ENCODE measurements at places on chromosomes 13 and 19.
A peak's percentile ranks its signal among the peaks of the same experiment; 100 is the strongest.

DNA sequence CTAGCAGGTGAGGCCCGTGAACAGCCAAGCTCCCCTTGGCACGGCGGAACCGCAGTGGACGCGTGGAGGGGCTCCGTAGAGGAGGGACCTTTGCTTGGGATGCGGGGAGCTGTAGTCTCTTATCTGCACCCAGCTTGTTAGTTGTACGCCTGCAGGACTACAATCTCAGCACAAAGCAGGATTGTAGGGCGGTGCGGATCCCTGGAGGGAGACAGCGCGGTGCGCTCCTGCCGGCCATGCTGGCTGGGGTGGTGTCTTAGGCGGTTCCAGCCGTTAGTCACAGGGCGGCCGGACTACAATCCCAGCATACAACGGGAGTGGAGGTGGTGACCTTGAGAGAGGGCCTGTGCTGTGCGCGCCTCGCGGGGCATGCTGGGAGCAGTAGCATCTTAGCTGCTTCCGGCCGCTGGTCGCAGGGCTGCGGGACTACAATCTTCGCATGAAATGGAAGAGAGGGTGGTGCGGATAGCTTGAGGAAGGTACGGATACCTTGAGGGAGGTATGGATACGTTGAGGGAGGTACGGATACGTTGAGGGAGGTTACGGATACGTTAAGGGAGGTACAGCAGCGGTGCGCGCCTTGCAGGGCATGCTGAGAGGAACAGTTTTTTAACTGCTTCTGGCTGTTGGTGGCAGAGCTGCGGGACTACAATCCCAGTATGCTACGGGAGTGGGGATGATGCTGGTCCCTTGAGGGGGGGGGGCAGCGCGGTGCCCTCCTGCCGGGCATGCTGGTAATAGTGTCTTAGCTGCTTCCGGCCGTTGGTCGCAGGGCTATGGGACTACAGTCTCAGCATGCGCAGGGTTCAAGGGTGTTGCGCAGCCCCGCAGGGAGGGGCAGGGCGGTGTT is 1419.1 kb downstream of the UQCRFS1 start:
- peak; percentile 87 for DNase-seq

DNA sequence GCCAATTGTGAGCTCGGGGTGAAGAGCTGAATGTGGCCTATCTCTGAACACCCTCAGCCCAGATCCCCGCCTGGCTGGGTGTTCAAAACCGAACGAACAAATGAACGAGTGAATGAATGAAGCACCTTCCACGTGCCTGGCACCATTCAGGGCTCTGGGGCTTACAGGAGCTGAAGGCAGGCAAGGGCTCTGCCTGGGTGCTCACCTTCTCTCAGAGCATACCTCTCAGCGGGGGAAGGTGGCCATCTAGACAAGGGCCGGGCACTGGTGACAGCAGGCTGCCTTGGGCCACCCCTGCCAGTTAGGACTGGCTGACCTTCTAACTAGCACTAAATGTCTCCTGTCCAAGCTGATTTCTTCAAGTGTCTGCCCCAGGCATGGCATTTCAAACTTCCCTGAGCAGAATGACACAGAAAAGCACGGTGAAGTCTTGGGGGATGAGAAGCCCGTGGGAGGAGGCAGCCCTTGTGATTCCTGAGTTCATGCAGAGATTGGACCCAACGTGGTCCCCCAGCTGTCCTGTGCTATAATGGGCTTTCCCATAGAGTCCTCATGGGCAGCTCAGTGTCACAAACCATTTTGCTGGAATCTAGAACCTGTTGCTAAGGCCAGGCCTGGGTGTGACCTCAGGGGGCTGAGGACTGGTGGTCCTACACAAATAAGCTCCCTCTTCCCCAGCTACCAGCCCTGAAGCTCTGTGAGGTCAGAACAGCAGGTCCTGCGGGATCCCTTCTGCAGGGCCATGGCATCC is 27.9 kb upstream of the VSTM2B start:
- DNase-seq: no peak

- DNase-seq: no peak
These were observed 24.5 kb upstream of the CCNE1 start for GRCh38 chr19:29787281-29787680.

DNA sequence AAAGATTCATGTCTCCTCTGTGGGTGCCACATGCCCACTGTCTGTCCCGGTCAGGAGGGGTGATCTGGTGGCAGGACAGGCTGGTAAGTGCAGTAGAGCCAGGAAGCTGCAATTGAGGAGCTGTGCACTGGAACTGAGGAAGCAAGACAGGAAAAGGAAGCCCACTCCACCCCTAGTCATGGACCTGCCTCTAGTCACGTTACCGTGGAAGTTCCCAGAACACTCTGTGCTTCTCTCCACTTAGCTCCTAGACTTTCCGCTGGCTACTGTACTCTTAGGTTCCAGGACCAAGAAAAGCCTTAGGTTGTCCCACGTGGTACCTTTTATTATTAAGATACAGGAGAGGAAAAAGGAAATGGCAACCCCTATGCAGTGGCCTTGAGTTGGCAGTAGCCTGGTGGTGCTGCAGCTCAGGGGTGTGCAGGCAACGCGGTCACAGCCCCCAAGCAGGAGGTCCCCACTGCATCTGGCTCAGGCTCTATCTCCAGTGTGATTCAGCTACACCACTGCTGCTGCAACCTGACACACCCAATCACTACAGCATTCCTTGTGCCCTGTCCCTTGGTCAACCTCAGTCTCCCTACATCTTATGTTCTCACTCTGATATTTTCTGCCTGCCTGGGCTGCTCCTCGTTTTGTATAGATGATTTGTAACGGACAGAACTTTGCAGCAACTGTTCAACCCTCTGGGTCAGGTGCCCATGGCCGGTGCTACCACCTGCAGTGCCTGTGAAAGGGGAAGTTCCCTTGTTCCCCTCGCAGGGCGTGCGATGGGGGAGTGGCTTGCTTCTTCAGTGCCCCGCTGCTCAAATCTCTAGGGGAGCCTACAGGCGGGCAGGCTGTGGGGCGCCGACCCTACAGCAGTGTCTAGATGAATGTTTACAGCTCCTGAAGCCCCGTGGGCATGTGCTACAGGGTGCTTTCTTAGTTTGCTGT is 24.4 kb upstream of the GPR12 start:
- DNase-seq: peak; percentile 5

DNA sequence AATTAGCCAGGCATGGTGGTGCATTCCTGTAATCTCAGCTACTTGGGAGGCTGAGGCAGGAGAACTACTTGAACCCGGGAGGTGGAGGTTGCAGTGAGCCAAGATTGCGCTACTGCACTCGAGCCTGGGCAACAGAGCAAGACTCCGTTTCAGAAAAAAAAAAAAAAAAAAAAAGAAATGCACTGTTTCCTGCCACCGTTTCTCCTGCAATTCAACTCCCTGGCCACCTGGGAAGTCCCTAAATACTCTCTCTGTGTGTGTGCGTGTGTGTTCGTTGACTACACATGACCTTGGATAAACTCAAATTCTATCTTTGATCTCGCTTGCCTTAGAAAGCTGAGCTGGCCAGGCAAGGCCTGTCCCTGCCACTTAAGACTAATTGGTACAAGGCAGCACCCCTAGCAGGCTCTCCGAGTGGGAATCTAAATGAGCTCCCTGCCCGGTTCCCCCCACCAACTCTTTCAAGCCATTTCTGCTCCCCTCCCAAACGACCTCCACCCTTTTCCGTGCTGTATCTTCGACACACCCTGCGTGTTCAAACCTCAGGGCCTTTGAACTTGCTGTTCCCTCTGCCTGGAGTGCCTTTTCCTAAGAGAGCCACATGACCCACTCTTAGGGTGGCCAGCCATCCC is 5.2 kb upstream of the BCAT2 start:
- no peak for DNase-seq

DNA sequence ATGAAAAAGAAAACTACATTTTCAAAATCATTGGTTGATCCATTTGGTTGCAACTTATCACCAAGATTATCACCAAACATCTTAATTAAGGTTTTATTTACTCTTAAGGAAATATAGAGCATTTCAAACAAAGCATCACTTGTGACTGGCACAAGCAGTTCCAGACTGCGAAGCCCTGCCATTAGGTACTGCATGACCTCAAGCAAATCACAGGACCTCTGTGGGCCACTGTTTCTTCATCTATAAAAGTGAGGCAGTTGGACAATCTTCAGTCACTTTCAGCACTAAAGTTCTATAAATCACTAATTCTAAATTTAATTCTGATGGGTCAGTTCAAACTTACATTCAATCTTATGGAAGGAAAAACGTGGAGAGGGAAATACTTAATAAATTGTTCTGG is 2.0 kb downstream of the ELF1 start:
- peak; percentile 29 for DNase-seq

GRCh38 chr19:47610902-47611301 is 2.0 kb downstream of the BICRA start:
- no peak for DNase-seq

- DNase-seq: no peak
These were observed 75.0 kb upstream of the GTF3A start for GRCh38 chr13:27349458-27349857.

DNA sequence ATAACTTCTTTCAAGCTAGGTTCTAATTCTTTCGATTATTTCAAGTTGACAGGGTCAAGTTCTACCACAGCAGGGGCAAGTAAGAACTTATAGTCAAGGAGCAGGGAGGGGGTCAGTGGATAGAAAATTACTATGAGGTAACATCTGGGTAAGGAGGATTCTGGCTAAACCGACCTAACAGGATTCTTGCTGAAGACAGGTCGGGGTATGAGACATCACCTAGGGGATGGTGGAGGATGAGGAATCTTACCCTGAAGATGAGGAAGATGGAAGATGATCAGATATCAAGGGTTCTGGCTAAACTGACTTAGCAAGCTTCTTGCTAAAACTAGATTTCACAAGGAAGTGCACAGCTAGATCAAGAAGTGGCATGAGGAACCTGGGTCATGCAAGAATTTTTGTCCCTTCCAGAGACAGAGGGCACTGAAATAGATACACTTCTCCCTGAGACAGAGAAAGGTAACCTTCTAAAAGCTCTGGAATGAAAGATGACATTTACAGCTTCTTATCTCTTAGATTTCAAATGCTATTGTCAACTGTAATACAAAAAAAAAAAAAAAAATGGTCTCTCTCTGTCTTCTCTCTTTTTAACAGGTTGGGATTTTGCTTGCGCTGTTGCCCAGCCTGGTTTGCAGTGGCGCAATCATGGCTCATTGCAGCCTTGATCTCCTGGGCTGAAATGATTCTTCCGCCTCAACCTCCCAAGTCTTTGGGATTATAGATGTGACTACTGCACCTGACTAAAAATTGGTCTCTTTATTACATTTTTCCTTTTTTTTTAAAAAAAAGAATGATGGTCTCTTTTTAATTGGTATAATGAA is 9.6 kb upstream of the METTL21C start:
- DNase-seq: no peak

- DNase-seq: no peak
These were observed 15.8 kb upstream of the UBE2S start for GRCh38 chr19:55423225-55424005.

GRCh38 chr13:99614465-99614885 is 113.2 kb downstream of the TM9SF2 start:
- no peak for DNase-seq

DNA sequence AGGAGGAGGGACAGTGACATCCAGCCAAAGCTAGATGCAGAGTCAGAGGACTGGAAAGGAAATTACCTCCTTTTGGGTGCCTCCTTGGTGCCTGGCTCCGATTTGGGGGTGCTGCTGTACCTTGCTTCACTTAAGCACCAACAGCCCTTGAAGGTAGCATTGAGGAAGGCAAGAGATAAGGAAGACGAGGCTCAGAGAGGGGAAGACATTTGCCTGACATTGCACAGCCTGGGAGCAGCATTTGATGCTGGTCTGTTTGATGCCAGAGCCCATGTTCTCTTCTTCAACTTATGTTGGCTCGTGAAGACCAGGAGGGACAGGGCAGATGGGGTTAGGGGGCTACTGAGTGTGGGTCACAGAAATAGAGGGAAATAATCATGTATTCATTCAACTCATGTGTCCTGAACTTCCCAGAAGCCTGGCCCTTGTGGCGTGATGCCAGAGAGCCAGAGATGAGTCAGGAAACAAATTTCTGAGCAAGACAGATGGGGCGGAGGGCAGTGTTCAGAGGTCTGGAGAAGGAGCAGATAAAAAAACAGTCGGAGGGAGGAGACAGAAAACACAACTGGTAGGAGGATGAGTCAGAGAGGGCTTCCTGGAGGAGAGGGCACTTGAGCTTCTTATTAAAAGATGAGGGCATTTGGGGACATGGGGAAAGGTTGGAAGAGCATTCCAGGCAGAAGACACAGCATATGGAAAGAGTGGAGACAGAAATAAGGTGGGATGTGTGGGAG is 3.0 kb upstream of the C19orf81 start:
- no peak for DNase-seq

GRCh38 chr13:96982672-96983071 is 11.6 kb downstream of the OXGR1 start:
- no peak for DNase-seq

GRCh38 chr19:7360393-7360984 is 11.8 kb downstream of the ARHGEF18 start:
- no peak for DNase-seq

DNA sequence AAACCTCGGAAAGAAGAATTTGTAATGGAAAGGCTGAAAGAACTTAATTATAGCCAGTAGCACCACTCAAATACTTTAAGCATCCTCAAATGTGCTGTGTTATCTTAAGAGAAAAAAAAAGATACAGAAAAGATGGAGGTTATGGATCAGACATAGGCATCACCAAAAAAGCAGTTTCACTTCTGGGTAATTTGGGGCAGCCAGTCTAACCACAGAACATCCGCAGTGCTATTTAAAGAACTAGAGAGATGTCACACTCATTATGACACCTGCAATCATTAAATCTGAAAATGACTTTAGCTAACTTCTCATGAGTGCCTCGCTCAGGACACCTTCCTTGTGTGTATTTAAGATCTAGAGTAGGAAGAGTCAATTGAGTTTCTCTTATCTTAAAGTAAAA is 211.8 kb downstream of the RBM26 start:
- DNase-seq: peak; percentile 27

DNA sequence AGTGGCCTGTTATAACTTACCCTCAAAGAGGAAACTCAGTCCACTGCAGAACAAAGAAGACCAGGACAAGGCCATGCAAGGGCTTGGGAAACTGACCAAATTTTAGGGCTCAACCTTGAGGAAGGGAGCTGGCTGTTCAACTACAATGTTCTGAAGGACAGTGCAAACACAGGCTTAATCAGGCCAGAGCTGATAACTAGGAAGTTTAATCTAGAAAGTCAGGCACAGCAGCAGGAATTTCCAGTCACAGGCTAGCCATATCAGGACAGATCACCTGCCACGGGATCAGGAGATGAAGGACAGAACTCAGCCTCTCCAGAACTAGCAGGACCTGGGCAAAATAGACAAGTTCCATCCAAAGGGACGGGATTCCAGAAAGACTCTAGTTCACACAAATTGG is 89.4 kb downstream of the ENOX1 start:
- no peak for DNase-seq

- no peak for DNase-seq
These were observed 4.3 kb downstream of the TEX29 start for GRCh38 chr13:111324736-111325135.

All from effector memory CD8-positive, alpha-beta T cell (primary cell).